NCI-H2081 treated with DMSO at 0.1 percent for 48 hours (cell line): ENCODE measurements at places on chromosomes 5 and 9.

GRCh38 chr9:36665921-36666431 lies 93.3 kb downstream of the MELK start:
- DNase-seq: no peak

- no peak for DNase-seq
Observed at GRCh38 chr5:28281351-28281750, 1243.0 kb upstream of the CDH9 start.

DNA sequence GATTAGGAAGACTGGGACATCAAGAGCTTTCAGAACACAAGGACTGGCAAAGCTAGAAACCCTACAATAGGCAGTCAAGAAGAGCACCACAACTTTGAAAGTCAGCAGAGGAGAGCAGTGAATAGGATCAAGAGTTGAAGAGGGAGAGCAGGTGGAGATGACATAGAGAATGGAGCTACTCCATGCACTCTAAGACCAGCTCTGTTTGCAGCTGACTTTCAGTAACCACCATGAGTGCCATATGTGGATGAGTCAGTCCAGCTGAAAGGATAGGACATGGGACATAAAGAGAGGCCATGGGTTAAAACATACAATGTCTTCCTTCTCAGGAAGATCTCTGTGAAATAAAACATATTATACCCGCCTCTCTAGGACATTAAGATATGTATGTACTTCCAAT lies 289.1 kb upstream of the KLF4 start:
- no peak for DNase-seq

- DNase-seq: no peak
Observed at GRCh38 chr5:174376056-174376455, 330.6 kb downstream of the NSG2 start.

DNA sequence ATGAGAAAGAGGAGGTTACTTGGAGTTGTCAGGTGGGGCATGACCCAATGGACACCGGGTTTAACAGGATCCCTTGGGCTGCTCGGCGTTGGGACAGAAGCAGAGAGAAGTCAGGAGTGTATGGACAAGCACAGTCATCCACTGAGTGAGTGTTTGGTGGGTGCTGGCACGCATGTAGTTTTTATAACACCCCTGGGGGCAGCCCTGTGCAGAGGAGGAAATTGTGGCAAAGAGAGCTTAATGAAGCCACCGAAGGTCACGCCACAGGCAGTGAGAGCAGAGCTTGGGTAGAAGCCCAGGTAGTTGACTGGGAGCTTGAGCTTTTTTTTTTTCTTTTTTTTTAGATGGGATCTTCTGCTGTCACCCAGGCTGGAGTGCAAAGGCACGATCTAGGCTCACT lies 43.2 kb upstream of the IER5L start:
- DNase-seq: no peak

DNA sequence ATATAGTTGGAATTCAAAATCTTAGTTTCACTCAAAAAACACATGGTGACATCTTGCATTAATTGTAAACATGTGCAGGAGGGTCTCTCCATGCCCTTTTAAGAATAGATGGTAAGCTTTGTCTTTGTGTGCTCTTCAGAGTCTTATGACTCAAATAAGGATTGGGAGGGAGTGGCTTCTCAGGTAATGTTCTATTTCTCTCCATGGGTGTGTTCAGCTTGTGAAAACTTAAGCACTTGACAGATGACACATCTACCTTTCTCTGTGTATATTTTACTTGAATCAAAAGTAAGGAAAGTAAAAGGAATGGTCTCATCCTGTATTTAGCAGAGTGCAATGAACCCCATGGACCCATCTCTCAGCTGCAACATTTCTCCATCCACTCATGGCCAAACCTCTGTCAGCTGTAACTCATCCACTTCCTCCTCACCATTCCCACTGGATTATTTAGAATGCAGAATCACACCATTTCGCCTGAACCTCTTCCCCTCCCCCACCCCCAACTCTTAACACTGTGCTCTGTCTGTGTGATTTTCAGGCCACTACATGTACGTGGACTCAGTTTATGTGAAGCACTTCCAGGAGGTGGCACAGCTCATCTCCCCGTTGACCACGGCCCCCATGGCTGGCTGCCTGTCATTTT lies 82.1 kb downstream of the MAMDC2 start:
- DNase-seq: no peak

DNA sequence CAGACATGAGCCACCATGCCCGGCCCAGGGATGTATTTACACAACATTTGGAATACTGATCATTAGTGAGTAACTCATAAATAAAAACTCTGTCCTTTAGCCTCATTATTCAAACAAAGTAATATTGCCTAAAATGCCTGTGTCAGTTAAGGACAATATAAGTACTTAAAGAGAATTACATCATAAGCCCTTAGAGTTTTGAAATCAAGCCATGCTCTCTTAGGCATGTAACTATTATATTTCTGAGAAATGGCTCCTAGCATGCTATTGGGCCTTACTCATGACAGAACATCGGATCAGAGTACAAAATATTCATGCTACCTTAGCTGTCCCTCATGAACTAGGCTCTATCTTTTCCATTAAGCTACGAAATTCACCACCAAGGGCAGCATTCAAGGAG lies 309.3 kb downstream of the CHSY3 start:
- no peak for DNase-seq

GRCh38 chr5:176744584-176744965 lies 65.8 kb upstream of the UNC5A start:
- DNase-seq: no peak
